NCI-H460 (cell line): ENCODE measurements at places on chromosomes 12 and 14.

- no peak for DNase-seq
Observed at GRCh38 chr12:52874573-52875435, 26.0 kb upstream of the KRT78 start.

DNA sequence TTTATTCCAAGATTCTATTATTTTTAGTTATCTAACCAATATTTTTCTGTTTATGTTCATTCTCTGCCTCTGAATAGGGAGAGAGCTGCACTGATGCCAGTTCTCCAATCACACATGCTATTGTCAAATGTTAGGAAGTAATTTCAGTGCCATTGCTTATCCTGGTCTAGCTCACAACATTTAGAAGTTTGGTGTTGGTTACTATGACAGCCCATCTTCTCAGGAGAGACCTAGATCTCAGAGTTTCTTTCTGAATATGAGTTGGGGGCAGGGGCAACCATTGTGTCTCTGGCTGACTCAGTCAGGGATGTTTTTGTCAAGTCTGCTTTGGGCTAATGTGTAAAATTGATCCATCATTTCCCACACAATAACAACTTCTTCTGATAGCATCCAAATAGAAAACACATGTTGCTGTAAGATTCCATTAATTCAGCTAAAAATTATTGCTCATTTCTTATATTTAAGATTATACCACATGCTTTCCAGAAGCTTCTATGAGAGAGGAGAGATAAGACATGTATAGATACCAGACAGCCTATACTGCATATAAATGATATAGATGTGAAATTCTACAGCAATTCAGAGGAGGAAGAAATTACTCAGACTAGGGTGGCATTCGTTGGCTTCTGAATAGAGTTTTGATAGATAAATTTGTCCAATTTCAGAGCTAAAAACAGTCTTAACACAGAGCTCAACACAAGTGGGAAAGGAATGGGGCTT is 64.8 kb downstream of the DACT1 start:
- no peak for DNase-seq

GRCh38 chr14:64467101-64467500 is 1.8 kb downstream of the AKAP5 start:
- DNase-seq, result no peak

DNA sequence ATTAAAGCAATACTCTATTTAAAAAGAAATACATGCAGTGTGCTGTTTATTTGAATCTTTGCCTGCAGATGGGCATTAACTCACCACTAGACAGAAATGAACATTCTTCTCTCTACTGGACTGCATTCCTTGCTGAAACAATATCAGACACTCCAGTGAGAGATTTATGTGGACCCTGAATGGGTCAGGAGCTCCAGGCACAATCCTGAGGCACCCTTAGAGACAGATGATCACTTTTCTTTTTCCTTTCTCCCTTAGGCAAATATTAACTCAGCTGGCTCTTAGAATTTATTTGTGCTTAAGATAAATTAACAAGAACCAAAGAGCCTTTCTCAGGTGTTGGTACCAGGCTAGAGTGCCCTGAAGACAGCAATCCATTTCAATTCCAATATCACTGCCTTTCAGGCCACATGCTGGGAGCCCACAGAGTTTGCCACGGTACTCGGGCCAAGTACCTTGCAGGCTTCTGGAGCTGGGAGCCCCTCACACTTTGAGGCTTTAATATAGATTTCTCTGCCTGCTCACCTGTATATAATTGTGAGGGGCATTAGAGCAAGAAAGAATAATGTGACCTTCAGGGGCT is 173.0 kb downstream of the EMP1 start:
- DNase-seq, result no peak

- no peak for DNase-seq
Observed at GRCh38 chr14:49959822-49960408, 67.0 kb downstream of the ARF6 start.
